Stimulated activated CD4-positive, alpha-beta T cell treated with anti-CD3 and anti-CD28 coated beads, TNF-alpha, amount 100 ng/mL, for 1 hour (primary cell): ENCODE measurements at places on chromosomes 6 and 20.

DNA sequence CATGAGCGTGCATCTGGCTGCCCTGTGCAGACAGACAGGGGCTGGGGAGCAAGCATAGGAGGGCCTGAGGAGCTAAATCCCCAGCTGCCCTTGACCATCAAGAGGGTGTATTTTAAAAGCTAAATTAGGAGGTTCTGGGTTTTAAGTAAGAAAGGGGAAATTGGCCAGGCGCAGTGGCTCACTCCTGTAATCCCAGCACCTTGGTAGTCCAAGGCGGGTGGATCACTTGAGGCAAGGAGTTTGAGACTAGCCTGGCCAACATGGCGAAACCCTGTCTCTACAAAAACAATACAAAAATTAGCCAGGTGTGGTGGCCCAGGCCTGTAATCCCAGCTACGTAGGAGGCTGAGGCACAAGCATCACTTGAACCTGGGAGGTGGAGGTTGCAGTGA lies 27.8 kb downstream of the SERPINB6 start:
- DNase-seq = no peak

DNA sequence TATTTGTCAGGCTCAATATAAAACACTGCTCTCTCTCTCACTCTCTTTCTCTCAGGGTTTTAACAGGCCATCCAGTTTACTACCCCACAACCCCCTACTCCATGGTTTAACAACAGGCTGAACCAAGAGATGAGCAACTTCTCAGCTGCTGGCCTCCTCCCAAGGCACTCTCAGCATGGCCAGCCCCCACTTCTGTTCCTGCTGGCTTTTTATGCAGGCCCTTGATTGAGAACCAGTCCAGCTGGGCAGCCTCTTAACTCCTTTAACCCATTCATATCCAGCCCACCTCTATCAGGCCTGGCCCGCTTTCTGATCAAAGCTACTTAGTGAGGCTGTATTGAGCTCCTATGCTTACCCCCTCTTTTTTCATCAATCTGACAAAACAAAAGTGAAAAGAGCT lies 346.8 kb upstream of the POU3F2 start:
- DNase-seq = no peak

GRCh38 chr6:111572216-111572706 lies 33.4 kb downstream of the TRAF3IP2 start:
- DNase-seq = no peak

- no peak for DNase-seq
Observed at GRCh38 chr6:20976391-20976918, 442.2 kb downstream of the CDKAL1 start.

DNA sequence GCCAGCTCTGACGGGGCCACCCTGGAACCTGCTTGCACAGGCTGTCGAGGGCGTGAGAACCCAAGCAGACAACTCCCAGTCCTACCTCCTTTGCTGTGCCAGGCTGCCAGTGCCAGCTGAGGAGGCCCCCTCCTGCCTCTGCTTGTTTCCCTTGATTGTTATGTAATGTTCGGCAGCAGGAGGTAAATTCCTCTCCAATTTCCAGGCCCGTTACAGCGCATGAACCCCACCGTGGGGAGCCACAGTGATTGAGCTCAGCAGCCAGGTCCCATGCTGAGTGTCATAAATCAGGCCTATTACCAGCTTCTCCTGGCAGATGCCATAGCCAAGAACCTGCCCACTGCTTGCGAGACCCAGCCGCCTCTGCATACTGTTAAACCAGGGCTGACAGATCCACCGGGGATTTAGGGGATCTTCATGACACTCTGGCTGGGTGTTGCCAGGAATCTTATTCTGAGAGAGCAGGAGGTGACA lies 320.5 kb downstream of the DHX35 start:
- no peak for DNase-seq

- no peak for DNase-seq
Observed at GRCh38 chr6:105437236-105437635, 34.4 kb upstream of the PREP start.

DNA sequence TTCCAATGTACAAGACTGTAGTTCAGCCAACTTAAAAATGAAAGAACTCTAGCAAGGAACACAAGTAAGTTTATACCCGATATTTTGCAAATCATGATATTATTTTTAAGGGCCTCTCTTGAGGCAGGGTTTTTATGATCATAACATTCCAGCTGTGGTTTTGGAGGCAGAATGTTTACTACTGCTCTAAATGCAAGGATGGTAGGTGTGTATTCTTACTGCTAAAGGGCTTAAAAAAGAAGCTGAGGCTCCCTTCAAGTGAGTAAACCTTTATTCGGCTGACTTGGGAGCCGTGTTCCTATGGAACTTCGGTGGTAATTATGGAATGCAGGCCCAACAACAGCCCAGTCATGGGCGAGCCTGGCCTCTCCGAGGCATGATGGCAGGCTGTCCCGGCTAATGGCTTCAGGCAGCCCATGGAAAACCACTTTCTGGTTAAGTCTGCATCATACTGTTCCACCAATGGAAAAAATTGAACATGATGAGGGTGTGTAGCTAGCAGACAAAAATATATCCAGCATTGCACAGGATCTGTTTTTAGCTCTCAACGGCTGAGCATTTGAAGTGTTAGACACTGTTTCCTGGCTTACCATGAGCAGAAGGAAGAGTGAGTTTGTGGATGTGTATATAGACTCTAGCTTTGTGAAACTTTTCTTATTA lies 111.5 kb downstream of the TIAM2 start:
- DNase-seq = no peak

DNA sequence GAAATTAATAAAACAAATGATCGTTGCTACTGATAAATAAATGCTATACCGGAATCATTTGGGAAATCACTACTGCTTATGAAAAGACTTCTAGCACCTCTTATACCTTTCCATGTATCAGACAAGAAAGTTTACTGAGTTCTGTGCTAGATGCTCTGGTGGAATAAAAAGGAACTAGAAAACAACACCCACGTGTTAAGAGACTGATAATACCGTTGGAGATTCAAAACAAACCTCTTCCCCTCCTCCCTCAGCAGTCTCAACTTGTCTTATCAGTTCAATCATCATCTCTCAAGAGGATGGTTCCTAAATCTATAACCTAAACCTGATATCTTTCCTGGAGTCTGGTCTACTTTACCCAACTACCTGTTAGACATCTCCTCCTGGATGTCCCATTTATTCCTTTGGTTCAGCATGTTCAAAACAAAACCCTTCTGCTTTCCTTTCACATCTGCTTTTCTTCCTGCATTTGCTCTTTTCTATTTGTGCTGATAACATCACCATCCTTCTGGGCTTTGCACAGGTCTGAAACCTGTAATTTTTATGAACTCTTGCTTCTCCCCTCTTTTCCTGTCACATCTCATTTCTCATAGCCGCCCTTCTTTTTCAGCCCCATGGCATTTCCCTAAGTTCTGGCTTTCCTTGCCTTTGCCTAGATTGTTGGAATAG lies 122.2 kb downstream of the COL19A1 start:
- no peak for DNase-seq

DNA sequence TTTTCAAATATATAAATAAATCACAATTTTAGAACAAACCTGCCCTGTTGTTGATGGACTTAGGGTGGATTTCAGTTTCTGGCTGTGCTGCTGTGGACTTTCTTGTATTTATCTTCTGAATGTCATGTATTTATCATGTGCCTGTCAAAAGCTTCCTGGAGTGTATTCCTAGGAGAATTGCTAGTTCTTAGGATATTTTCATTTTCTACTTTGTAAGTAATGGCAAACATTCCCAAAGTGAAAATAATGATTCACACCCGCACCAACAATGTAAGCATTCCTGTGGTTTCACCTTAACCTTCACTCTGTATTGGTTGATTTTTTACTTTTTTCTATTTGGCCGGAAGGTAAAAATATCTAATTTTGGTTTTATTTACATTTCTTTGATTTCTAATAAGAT lies 387.8 kb downstream of the SMOC2 start:
- DNase-seq = no peak

DNA sequence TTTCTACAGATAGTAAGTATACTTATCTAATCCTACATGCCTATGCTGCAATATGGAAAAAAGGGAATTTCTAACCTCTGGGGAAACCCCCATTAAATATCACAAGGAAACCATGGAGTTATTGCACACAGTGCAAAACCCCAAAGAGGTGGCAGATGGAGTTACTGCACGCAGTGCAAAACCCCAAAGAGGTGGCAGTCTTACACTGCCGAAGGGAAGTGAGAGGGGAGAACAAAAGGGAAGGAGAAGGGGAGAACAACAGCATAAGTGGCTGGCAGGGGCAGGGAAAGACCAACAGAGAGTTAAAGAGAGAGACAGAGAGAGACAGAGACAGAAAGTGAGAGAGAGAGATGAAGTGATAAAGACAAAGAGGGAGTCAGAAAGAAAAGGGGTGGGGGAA lies 43.8 kb upstream of the EIF2S2 start:
- no peak for DNase-seq

DNA sequence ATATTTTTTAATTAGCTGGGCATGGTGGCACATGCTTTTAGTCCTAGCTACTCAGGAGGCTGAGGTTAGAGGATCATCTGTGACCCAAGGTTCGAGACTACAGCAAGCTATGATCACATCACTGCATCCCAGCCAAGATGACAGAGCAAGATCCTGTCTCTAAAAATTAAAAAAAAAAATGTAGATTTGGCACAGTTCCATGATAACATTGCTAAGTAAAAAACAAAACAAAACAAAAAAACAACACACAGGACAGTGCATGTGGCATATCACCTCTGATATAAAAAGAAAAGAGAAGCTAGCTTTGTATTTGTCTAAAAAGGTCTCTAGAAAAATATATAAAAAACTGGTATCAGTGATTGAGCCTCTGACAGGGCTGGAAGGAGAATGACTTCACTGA lies 24.6 kb downstream of the RNF24 start:
- DNase-seq = no peak

GRCh38 chr6:67219346-67219745 lies 1415.7 kb upstream of the ADGRB3 start:
- DNase-seq = no peak

DNA sequence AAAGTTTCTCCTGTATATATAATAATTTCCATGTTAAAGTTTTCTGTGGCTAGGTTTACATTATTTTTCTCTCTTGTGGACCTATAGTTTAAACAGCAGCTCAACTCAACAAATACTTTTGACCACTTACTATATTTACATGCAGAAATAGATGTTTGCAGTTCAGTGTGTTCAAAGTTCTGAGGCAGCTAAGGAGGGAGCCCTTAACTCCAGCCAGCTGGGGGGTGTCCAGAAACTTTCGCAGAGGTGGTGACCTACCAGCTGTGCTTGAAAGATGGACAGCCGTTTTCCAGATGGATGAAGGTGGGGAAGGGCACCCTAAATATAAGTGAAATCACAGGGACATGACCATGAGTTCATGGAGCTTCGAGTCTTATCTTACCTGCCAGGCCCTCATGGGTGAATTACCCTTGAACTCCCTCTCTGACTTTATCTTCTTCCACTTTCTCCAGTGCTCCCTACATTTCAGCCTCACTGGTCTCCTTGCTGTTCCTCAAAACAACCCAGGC lies 33.4 kb downstream of the DHX35 start:
- no peak for DNase-seq

GRCh38 chr6:157685596-157686280 lies 137.3 kb upstream of the SNX9 start:
- no peak for DNase-seq

- no peak for DNase-seq
Observed at GRCh38 chr6:152308306-152308705, 328.9 kb downstream of the SYNE1 start.

- no peak for DNase-seq
Observed at GRCh38 chr6:32689531-32690501, 23.4 kb upstream of the HLA-DQB1 start.

DNA sequence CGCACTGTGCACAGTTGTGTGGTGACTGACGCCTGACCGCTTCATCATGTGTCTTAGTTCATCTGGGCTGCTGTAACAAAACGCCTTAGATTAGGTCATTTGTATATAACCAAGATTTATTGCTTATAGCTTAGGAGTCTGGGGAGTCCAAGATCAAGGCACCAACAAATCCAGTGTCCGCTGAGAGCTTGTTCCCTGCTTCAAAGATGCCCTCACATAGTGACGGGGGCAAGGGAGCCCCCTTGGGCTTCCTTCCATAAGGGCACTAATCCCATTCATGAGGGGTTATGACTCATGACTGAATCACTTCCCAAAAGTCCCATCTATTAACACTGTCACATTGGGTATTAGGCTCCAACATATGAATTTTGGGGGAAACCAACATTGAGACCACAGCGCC lies 34.6 kb downstream of the CYP24A1 start:
- no peak for DNase-seq

DNA sequence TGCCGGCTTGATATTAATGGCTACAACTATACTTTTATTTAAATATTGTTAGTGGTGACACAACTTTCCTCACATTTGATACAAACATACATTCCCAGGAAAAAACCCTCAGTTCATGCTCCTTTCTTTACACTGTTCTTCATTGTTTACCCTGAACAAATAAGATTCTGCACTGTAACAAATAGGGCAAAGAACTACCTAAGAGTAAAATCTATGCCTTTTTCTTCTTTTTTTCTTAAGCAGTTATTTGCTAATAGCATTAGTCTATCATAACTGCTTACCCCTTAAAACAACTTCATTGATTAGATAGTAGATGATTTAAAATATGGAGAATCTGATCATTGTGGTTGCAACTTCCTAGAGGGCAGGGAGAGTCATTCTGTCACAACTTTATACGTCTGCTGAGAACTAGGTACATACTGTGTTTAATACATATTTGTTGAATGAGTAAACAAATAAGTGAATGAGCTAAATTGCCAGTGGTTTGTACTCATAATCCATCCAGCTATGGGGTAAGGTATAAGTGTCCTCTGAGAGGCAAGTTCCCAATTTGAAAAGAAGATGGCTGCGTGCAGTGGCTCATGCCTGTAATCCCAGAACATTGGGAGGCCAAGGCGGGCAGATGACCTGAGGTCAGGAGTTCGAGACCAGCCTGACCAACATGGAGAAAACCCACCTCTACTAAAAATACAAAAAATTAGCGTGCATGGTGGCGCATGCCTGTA lies 161.0 kb downstream of the CDK19 start:
- no peak for DNase-seq

DNA sequence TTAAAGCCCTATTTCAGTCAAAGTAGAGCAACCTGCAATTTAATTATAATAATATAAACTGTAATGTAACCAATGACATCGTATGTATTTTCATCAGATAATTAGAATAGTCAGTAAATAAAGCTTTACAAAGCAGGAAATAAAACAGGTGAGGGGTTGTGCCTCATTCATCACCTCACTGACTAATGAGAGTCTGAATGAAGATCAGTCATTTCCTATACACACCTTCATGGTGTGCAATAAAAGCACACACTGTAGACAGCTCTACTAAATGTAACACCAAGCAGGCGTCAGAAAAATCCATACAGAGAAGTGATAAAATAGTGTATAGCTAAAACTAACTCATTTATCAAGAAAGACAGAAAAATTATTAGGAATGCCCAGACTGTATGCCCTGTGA lies 105.9 kb downstream of the MAN1A1 start:
- DNase-seq = no peak

GRCh38 chr20:53492212-53492611 lies 101.4 kb downstream of the ZNF217 start:
- DNase-seq = no peak

DNA sequence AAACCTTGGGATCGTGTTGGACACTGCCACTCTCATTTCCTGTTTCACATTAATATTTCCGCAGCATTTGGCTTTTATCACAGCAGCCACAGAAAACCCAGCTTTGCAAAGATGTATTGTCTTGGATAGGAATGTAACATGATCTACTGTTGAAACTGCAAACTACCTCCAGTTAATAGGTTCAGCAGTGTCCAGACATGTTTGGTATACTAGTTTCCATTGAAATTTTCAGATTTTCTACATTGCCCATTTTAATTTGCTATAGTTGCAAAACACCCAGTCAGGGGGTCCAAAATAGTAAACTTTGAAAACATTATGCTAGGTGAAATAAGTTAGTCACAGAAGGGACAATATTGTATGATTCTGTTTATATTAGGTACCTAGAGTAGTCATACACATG lies 3.3 kb downstream of the ANKRD6 start:
- DNase-seq = no peak
